Stimulated activated effector memory CD8-positive, alpha-beta T cell treated with anti-CD3 and anti-CD28 coated beads, Interleukin-12 subunit alpha, Interleukin-12 subunit beta, amount 100 ng/mL, for 72 hours (primary cell): ENCODE measurements at places on chromosomes 7 and 10.

- DNase-seq, result no peak
These were observed 23.4 kb downstream of the RPP38 start for GRCh38 chr10:15120523-15120922.

DNA sequence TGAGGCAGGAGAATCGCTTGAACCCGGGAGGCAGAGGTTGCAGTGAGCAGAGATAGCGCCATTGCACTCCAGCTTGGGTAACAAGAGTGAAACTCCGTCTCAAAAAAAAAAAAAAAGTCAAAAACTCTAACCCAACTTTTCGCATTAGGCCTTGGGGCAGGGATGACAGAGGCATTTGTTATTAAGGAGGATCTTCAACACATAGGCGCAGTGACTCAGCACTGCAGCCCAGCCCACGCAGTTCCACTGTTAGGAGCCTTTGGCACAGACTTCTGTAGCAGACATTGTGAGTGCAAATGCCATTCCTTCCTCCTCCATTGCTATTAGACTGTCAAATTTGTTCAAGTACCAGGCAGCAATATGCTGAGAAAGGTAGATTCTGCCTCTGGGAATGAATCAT, 43.1 kb upstream of the KLHL7 start:
- no peak for DNase-seq

DNA sequence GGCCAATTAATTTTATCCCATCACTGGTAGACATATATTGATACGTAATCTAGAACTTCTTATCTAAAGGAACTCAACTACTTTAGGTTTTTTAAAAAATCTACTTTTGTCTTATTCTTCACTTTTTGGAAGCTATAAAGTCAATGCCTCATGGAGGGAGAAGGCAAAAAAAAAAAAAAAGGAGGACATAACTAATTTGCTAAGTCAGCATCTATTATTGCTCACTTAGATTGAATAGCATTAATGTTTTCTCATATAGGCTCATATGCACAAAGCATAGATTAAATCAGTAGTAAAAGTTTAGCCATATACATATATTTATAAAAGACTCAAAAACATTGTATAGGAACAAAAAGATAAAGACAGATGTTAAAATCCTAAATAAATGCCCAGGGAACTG, 179.3 kb upstream of the DGKB start:
- DNase-seq, result no peak

DNA sequence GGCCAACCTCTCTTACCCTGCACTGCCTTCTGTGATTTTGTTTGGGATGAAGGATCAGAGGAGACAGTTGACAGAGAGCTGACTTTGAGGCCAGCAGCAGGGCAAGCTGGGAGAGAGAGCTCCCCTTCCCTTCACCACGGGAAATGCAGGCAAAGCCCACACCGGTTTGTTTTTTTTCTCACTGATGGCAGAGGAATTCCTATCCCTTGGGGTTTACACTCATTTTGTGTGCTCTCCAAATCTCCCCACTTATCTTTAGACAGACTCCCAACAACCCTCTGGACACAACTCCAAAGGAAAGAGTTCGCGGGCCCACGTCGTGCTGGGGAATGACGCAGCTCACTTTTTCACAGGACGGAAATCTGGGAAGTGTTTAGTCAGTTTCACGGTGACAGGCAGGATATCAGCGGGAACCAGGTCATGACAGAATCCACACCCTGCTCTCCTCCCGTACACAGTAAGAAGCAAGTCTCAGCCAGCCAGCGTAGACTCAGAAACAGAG, 68.3 kb upstream of the FAM171A1 start:
- no peak for DNase-seq

- no peak for DNase-seq
These were observed 116.3 kb upstream of the SHH start for GRCh38 chr7:155928583-155928982.

GRCh38 chr10:91805110-91805838, 7.0 kb downstream of the TNKS2 start:
- no peak for DNase-seq

- DNase-seq, result no peak
These were observed 35.6 kb downstream of the C10orf90 start for GRCh38 chr10:126634911-126635310.

DNA sequence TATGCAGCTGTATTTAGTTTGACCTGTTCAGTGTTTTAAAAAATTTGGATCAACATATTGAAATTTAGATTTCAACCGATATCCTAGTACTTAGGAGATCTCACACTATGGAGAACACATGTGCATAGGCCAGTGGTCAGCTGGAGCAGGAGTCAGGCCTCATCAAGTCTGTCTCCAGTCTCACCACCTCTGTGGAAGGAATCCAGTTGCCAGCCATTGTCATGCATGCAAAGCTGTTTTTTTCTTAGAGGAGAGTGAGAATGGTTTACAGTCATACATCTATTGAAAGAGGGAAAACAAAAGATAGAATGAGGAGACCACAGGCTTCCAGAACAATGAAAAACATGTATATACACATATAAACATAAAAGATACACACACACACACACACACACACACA, 7.6 kb upstream of the CLEC5A start:
- no peak for DNase-seq

DNA sequence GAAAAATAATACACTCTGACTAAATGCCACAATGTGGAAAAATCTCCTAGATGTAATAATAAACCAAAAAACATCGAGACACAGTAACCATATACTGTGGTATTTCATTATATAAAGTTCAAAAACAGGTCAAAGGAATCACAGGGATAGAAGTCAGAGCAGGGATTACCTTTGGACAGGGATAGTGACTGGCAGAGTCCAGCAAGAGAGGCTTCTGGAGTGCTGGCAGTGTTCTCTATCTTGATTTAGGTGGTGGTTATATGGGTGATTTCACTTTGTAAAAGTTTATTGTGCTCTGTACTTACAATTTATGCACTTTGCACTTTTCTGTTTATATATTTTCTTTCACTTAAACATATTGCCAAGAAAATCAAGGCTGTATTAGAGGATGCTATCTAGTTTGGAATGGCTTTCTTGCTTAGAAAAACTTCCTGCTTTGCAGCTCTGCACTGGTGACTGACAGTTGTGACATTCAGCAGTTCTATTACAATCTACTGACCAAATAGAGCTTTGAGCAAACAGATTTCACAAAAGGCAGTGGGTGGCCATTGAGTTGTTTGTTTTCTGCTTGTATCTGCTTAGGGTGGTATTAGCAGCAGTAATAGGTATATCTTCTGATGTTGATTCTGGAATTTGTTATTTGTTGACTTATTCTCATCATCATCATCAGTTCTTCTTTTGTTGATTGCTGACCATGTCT, 263.6 kb upstream of the LRGUK start:
- DNase-seq, result no peak

- no peak for DNase-seq
These were observed 52.5 kb downstream of the SLC25A13 start for GRCh38 chr7:96269246-96269994.

- no peak for DNase-seq
These were observed 53.7 kb downstream of the HACD1 start for GRCh38 chr10:17563452-17563851.

DNA sequence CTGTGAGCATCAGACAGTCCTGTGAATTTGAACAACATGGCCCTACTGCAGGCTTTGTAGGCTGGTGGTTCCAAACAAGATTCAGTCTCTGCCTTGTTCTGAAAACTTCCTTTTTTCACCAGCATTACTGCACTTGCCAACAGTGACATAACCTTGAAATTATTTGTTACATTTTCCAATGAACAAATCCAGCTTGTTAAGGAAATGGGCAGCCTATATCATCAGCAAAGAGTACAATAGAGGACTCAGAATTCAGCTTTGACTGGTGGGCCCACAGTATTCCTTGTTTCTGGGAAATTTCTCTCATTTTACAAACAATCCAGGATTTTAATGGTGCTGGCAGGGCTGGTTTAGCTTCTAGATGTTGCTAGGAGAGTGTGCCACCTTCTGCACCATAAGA, 703.7 kb upstream of the FZD8 start:
- no peak for DNase-seq

- DNase-seq, result no peak
These were observed 51.4 kb upstream of the DLG5 start for GRCh38 chr10:77977934-77978333.

- DNase-seq, result no peak
These were observed 544.2 kb upstream of the GALNT17 start for GRCh38 chr7:70587739-70588138.

- peak; percentile 69 for DNase-seq
These were observed 23.3 kb downstream of the BPGM start for GRCh38 chr7:134669845-134670373.

DNA sequence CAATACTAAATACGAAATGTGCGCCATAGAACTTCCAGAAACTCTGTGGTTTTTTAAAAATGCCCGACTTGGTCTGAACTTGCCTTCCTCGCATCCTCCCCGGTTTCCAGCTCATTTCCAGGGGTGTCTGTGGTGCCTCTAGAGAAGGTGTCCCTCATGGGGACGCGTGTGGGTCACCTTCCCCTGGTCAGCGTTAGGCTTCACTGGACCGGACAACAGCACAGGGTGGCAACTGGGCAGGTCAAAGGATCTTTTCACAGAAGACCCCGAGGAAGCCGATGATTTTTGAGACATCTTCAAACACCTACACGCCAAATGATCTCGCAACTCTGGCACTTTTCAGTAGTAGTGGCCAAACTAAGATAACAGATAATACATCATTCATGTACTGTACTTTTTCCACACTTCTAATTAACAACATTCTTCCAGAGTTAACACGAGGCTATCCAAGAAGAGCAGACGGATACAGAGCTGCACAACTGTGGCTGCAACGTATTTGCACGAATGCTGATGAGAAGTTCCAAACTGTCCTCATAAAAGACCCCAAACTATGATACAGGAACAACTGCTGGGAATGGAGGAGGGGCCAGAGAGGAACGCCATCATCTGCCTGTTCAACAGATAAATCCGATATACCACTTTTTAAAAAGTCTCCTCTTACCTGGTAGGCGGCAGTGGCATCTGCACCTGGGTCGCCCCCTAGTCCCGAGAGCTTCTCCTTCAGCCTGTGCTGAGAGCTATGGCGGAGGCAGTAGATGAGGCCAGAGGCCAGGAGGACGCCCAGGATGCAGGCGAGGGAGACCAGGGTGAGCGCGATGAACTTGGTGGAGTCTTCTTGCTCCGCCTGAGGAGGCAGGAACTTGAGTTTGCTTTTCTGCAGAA, 345.5 kb downstream of the DNAJB6 start:
- no peak for DNase-seq

- DNase-seq, result peak; percentile 93
These were observed at the start of gene HPS1 for GRCh38 chr10:98446661-98447221. TSS of gene HPS1 (minus strand) at chr10:98446935. CDS start at chr10:98443240, 3,695 bp downstream.

- no peak for DNase-seq
These were observed 381.4 kb downstream of the RPS24 start for GRCh38 chr10:78415111-78415510.

DNA sequence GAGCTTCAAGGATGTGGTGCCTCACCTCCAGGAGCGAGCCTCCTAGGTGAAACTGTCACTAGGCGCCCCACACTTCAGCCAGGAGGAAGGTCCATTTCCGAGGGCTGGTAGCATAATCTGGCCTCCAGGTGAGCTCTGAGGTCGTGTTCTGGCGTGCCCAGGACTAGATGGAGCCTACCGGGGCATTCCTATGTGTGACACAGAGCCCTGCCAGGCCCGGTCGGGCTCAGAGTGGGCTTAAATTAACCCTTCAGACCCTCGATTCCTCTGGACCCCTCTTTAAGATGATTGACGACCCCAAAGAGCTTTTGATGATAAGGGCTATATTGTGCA, 233.1 kb downstream of the EBF3 start:
- no peak for DNase-seq

DNA sequence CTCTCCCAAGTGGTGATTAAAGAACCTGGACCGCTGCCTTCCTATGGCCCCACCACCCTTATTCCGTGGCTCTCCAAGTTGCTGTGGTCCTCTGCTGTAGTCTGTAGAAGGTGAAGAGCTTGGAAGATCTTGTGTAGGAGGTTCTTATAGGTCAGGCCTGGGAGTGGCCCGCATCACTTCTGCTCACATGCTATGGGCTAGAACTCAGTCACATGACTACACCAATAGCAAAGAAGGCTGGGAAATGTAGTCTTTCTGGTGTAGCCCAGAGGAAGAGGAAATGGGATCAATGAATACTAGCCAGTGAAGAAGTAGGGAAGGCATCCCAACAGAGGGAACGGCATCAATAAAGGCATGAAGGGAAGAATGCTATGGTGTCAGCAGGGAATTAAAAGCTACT, 41.3 kb upstream of the AOAH start:
- no peak for DNase-seq
